Calu3 (cell line): ENCODE measurements at places on chromosomes 6 and 20.

DNA sequence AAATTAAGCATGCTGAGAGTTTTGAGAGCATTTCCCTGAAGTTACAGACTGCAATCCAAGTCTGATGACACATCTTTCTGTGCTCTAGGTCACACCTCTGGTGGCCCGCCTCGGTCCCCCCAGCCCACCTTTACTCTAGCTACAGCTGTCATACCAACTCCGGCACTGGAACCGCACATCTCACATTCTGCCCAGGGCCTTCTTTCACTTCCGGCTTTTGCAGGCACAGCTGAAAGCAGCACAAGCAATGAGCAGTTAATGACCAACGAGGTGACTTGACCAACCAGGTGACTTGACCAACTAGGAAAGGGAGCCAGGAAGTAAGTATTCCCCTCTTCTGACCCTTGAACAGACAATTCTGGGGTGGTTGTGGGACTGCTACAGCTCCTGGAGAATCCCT, 88.6 kb upstream of the MOCS1 start:
- DNase-seq = no peak

DNA sequence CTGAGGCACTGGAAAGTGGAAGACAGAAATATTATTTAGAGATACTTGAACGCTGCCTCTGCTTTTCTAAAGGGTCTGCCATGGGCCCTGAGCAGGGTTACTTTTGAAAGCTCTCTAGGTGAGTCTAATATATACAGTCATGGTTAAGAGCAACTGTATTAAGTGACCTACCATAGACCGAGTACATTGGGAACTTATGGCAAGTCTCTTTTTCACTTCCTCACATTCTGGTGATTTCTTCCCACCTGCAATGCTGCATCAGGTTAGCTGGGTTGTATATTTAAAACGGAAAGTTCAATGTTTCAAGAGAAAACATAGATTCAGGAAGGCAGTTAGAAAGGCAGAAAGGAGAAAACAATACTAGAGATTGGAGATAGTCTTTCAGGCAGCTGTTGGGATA, 154.7 kb downstream of the PHF3 start:
- no peak for DNase-seq

DNA sequence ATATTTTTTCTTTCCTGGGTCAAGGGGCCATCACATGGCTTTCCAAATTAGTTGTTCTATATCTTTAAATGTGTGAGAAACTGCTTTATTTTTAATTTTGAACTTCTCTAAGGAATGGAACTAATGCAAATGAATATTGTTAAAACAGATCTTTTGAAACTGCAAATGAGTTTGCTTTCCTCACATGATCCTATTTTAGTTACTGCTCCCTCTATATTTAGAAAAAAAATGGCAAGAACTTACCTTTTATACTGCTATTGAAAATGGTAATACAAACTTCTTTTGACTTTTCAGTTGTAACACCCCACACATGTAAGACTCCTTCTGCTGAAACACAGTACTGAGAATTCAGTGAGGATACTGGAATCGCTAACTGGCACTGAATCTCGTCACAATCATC, 15.9 kb downstream of the IFNGR1 start:
- DNase-seq = no peak

- DNase-seq = peak; percentile 13
Measured at GRCh38 chr6:119348096-119348747, 1.3 kb downstream of the MAN1A1 start.

GRCh38 chr6:31293343-31293742, 21.5 kb upstream of the HLA-C start:
- peak; percentile 36 for DNase-seq

DNA sequence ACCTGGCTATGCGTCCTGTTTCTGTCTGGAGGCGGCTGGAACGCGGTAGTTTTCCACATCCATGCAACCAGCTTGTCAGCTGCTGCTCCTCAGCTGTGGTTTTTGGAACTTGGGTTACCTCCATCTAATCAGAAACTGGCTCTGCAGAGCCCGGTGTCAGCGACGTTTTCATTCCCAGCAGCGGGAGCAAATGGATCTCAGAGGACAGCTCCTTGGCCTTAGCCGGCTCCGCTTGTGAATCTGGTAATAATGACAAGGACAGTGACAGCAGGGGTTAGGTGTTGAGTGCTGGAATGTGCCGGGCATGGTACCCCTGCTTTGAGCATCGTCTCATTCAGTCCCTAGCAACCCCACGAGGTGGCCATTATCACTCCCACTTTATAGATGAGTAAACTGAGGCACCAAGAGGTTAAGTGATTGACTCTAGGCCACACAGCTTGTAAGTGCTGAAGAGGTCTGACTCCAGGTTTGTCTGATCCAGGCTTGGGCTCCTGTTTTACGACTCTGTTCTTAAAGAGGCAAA, 1.3 kb downstream of the SLCO4A1 start:
- no peak for DNase-seq
